ENCODE measurements at places on chromosomes 7 and 10. TPM values are rescaled to one million over a fixed set of nuclear protein-coding genes. Genes with fewer than 3 reads are reported as not detected.

The TMEM229A gene
- total RNA-seq: 0.87 TPM

The DHX32 gene
- 27.4 TPM for total RNA-seq

The CYP2E1 gene
- 1.4 TPM for total RNA-seq

The KEL gene
- 0.21 TPM for total RNA-seq

The ERCC6 gene
- total RNA-seq: 22.4 TPM

The TET1 gene
- 29.3 TPM for total RNA-seq

The MNX1 gene
- 14.1 TPM for total RNA-seq

The CYP3A4 gene
- total RNA-seq: 0.78 TPM

The APBB1IP gene
- not detected for total RNA-seq

The HABP2 gene
- total RNA-seq: 0.28 TPM

The HELLS gene
- total RNA-seq: 4.6 TPM

The AIMP2 gene
- total RNA-seq: 61.3 TPM

The GRM3 gene
- total RNA-seq: 2.8 TPM

Measured in motor neuron (in vitro differentiated cells).